ENCODE measurements at places on chromosomes 7 and 10.
A peak's percentile ranks its signal among the peaks of the same experiment; 100 is the strongest.

DNA sequence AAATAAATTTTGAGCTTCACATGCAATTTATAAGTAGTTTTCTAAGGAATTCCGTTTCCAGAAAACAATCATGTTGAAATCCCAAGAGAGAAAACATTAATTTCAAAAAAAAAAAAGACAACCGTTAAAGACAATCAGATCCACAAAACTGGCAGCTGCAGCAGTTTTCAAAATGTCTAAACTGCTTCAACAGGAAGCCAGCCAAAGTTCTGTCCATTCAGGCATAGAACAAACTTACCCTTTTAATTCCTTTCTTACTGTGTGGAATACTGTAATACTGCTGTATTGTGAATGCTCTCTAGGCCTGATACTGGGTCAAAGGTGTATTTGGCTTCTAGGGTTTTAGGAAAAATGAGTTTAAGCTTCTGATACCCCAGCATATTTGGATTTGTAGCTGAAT is 31.6 kb downstream of the HOXA1 start:
- DNase-seq, result no peak

GRCh38 chr10:24952707-24953645 is 570 bp upstream of the PRTFDC1 start:
- DNase-seq, result peak; percentile 59

GRCh38 chr7:142833174-142834048 is 21.5 kb upstream of the EPHB6 start:
- no peak for DNase-seq

- DNase-seq, result no peak
Measured at GRCh38 chr7:50663396-50664102, 98.3 kb upstream of the DDC start.

DNA sequence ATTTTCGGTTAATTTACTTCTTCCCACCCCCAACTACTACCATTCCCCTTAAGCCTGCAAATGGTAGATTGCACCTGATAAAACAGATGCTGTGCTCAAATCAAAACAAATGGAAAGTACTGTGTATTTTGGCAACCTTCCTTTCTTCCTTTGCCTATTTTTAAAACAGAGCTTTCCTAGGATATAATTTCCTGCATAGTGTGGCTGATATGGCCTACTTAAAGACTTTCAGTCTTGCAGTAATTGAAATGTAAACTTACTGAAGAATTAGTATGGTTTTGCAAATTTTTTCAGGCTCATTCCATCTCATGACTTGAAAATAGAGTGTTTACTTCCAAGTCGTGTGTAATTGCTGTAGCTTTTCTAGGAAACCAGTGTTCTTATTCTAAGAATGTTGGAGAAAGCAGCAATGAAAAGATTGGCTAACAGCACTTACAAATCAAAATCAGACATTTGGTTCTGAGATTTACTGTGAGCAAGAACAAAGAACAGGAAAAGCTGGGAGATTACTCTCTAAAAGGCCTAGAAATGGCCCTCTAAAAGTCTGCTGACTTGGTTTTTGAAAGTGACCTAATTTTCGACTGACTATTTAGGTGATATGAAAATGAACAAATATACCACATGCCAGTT is 52.0 kb downstream of the REEP3 start:
- DNase-seq, result peak; percentile 11

DNA sequence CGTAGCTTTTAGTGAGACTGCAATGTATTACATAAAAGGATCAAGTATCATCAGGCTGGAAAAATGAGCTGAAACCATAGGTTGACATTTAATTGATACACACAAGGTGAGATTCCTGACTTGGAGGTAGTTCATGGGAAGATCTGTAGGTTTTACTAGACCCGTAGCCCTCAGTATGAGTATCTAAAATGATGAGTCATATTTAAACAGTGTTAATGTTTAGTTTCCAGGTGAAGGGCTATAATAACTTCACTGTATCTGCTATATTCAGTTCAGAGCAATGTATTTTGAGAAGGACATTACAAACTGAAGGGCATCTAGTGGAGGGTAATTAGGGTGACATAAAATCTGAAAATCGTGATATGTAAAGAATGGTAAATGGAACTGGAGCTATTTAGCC is 35.0 kb downstream of the ENTPD1 start:
- DNase-seq, result no peak

DNA sequence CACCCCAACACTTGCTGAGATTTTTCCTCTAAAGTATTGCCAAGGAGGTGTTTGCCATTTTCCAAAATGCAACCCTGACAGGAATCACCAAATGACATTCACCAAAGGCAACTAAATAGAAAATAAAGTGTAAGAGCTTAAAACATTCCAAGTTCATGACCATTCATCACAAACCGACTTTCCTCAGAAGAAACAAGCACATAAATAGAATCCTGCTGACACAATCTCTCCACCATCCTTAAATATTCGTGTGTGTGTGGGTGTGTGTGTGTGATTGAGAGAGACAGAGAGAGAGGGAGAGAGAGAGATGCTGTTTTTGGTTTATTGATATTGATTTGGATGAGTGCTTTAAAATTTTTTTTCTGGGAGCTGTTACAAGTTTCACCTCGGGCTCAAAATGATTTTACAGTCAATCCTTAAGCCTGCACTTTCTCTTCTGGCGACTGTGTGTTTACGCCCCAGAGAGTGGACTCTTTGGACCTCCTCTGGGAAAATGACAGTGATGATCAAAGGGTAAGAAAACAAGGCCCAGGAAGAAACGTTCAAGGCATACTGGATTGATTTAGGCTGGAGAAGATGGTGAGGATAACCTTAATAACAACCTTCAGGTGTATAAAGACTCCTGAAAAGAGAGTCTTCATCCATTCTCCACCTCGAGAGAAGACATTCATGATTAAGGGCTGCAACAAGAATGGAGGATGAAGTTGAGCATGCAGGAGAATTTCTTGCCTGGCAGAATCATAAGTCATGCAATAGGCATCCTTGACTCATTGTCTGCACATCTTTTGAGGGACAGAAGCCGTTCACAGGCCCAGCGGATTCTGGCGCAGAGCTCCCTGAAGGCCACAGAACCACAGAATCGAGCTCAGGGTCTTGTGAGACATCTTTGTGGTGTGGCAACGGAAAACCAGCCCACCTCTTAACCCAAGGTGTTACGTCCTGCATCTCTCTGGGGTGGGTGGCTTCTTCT is 104.4 kb upstream of the FGFR2 start:
- DNase-seq, result no peak

DNA sequence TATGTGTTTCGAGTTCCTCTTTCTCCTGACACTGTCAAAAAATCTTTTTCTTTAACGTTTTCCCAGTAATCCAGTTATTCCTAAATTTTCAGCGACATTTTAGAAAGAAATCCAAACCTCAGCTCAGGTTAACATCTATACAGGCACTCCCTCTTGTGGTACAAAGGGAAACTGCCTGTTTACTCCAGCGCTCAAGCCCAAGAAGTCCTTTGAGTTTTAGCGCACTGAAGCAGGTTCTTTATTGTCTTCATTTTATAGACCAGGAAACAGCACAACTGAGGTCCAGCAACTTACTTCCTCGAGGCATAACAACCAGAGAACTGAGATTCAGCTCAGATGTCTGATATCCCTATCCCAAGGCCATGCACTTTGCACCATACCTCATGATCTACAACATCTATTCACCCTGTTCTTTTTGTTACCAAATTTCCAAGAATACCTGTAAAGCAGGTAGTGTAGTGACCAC is 287.2 kb upstream of the MKLN1 start:
- peak; percentile 54 for DNase-seq

GRCh38 chr7:116511552-116512519 is 12.3 kb downstream of the CAV2 start:
- peak; percentile 2 for DNase-seq

- DNase-seq, result no peak
Measured at GRCh38 chr7:127258111-127258510, 5.4 kb upstream of the GRM8 start.

GRCh38 chr7:116185956-116186355 is 24.4 kb upstream of the TES start:
- DNase-seq, result no peak

GRCh38 chr7:105987046-105987445 is 24.0 kb downstream of the CDHR3 start:
- DNase-seq, result no peak

- DNase-seq, result no peak
Measured at GRCh38 chr7:88150033-88150432, 69.8 kb downstream of the SRI start.

GRCh38 chr7:94022550-94022949 is 18.4 kb upstream of the BET1 start:
- DNase-seq, result no peak

DNA sequence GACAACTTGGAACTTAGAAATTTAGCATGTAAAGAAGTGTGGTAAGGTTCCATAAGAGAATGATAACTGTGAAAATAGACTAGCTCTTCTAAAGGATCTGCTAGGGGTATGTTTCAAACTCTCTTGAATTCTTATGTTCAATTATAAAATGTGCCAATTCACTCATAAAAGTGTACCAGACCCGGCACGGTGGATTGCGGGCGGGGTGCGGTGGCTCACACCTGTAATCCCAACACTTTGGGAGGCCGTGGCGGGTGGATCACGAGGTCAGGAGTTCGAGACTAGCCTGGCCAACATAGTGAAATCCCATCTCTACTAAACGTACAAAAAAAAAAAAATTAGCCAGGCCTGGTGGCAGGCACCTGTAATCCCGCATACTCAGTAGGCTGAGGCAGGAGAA is 105.4 kb upstream of the CAV2 start:
- DNase-seq, result no peak

DNA sequence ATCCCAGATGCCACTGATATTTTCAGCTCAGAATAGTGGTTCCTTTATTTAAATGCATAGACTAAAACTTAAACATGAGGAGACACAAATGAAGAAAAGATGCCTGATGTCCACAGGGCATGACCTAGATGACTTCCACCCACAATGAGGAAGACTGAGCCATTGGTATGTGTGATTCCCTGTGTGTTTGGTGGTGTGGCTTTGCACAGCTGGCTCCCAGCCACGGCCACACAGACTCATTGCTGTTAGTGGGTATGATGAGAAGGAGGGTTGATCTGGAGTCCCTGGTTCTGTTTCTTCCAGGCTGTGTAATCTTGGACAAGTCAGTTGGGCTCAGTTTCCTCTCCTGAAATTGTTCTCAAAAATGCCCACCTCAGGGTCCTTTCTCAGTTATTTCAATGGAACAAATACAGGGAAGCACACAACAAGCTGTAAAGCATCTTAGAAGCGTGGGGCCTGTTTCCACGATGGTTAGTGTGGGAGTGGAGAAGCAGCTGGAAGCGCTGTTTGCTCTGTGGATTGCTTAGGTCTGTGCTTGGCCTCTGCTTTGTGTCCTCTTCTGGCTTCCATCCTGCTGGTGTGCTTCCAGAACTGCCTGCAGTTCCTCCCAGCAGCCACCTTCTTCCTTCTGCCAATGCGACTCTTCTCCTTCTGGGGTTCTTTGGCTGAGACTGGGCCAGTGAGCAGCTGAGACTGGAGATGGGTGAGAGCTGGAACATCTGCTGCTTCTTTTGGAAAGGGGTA is 303.7 kb downstream of the BMPER start:
- no peak for DNase-seq

- no peak for DNase-seq
Measured at GRCh38 chr7:2042650-2043049, 190.1 kb downstream of the MAD1L1 start.

GRCh38 chr10:71804077-71804476 is 30.8 kb upstream of the VSIR start:
- DNase-seq, result no peak

GRCh38 chr10:22322641-22323160 is 1.8 kb downstream of the BMI1 start:
- DNase-seq, result no peak

DNA sequence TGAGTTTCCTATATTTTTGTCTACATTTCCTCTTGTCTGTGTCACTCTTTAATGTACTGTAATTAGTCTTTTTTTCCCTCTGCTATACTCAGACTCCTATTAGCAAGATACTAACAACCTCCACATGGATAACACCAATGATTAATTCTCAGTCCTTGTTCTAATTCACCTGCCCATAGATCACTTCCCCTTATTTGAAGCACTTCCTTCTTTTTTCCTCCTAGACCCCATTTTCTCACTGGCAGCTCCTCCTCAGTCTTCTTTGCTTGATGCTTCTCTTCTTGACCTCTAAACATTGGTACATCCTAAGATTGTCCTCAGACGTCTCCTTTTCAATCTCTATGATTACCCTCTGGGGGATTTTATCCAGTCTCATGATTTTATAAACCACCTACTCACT is 98.2 kb upstream of the IMMP2L start:
- no peak for DNase-seq

GRCh38 chr7:155490697-155491628 is 33.0 kb downstream of the EN2 start:
- peak; percentile 49 for DNase-seq

DNA sequence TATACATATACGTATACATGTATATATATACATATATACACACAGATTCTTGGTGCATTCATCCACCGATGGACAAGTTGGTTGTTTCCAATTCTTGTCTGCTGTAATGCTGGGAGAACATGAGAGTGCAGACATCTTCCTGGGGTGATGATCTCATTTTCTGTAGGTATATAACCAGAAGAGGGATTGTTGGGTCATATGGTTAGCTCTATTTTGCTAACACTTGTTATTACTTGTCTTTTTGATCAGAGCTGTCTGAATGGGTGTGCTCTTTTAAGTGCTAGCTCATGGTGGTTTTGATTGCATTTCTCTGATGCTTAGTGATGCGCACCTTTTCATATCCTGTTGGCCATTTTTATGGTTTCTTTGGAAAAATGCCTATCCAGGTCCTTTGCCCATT is 106.4 kb downstream of the TAX1BP1 start:
- no peak for DNase-seq

- no peak for DNase-seq
Measured at GRCh38 chr7:132503415-132503814, 72.9 kb downstream of the PLXNA4 start.

Measured in CD4-positive, alpha-beta T cell treated with Interleukin-1 beta for 1 hour (primary cell).